Fibroblast of lung (primary cell): ENCODE measurements at places on chromosomes 7 and 10. TPM values are rescaled to one million over a fixed set of nuclear protein-coding genes. Genes with fewer than 3 reads are reported as not detected.

TAS2R4 gene
- 1.5 TPM in 2 replicates for total RNA-seq

FAM221A gene
- 3.3 and 5.1 TPM in 2 replicates for total RNA-seq

SPDYE6 gene
- not detected in 2 replicates for total RNA-seq

OPN1SW gene
- not detected in 2 replicates for total RNA-seq

TIMM23 gene
- total RNA-seq: 55.0 and 58.8 TPM in 2 replicates

PDK4 gene
- 2.8 and 3.1 TPM in 2 replicates for total RNA-seq

SPDYE1 gene
- total RNA-seq: under 0.01 TPM in 1 of 2 replicates, not detected in the other

HTR7 gene
- total RNA-seq: 0.77 and 0.83 TPM in 2 replicates

HPS6 gene
- total RNA-seq: 28.5 and 30.1 TPM in 2 replicates

DNA sequence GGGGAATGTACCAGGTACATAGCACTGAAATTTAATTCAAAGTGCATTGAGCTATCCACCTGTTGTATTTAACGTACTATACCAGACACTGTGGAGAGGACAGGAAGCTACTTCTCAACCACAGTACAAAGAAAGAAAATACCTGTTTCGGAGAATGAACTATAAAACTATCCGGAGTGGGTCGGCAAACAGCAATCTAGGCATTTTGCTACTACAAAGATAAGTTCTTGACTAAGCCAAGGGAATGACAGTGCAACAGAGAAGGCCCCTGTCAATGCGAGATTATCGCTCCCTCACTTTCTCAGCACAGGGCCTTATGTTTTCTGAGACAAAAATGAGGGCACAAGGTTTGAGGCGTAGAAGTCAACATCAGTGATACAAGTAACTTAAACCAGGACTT is 27.4 kb downstream of the SFMBT2 start:
- no peaks in the 10 kb centered on the region for H3K27me3 ChIP-seq
- no peak overlapping the region for H3K4me3 ChIP-seq
- H3K27ac ChIP-seq: no peak overlapping the region
- no peaks in the 10 kb centered on the region for H3K4me1 ChIP-seq

DNA sequence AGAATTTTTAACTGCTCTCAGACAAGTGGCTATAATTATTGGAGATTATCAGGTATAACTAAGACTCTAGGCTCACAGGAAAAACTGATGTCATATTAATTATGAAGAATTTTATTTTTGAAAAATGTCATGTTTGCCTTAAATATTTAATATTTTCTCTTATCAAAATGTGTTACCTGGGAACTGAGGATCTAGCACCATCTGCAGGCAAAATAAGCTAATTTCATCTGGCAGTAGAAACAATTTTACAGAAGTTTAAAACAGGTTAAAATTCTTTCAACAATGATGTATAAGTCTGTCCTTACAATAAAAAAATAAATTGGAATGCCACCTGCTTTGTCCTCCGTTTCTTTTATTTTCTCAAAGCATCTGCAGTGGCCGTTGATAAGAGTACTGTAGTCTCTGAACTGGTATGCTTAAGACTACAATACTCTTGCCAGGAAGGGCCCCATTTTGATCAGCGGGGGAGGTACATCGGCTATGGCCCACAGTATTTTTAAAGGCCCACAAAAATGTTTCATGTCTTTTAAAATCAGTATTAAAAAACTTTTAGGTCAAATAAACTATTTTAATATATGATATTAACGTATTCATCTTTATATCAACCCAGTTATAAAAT is 81.3 kb downstream of the VWDE start:
- no peaks in the 10 kb centered on the region for H3K4me1 ChIP-seq
- no peaks in the 10 kb centered on the region for H3K36me3 ChIP-seq
- no peaks in the 10 kb centered on the region for H3K27me3 ChIP-seq
- H3K4me3 ChIP-seq: no peak overlapping the region

GRCh38 chr10:71766717-71767419 is 6.5 kb downstream of the VSIR start:
- peak overlapping the region; percentile 74 for H3K27ac ChIP-seq
- peak; percentile 92 for DNase-seq
- H3K4me3 ChIP-seq: no peak overlapping the region
- no peaks in the 10 kb centered on the region for H3K27me3 ChIP-seq

DNA sequence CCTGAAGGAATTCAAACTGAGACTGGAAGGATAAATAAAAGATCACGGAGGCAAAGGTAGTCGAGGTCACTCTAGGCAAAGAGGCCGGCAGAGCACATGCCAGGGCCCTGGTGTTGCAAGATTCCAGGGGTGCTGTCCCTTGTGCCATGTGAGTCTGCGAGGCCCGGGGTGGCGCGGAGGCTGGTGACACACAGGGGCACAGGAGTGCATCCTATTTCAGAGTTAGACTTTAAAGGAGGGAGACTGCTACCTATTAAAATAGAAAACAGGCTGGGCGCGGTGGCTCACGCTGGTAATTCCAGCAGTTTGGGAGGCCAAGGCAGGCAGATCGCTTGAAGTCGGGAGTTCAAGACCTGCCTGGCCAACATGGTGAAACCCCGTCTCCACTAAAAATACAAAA is 12.6 kb downstream of the BEND7 start:
- no peak for DNase-seq
- H3K27ac ChIP-seq: no peak overlapping the region
- H3K4me3 ChIP-seq: no peak overlapping the region
- H3K4me1 ChIP-seq: no peaks in the 10 kb centered on the region
- no peaks in the 10 kb centered on the region for H3K36me3 ChIP-seq

- H3K4me1 ChIP-seq: peaks cover 11% of the 10 kb centered on the region
- peak; percentile 47 for DNase-seq
- H3K4me3 ChIP-seq: no peak overlapping the region
- no peaks in the 10 kb centered on the region for H3K36me3 ChIP-seq
- no peak overlapping the region for H3K27ac ChIP-seq
- H3K27me3 ChIP-seq: no peaks in the 10 kb centered on the region
These were observed 170.9 kb upstream of the INHBA start for GRCh38 chr7:41873741-41874140.

DNA sequence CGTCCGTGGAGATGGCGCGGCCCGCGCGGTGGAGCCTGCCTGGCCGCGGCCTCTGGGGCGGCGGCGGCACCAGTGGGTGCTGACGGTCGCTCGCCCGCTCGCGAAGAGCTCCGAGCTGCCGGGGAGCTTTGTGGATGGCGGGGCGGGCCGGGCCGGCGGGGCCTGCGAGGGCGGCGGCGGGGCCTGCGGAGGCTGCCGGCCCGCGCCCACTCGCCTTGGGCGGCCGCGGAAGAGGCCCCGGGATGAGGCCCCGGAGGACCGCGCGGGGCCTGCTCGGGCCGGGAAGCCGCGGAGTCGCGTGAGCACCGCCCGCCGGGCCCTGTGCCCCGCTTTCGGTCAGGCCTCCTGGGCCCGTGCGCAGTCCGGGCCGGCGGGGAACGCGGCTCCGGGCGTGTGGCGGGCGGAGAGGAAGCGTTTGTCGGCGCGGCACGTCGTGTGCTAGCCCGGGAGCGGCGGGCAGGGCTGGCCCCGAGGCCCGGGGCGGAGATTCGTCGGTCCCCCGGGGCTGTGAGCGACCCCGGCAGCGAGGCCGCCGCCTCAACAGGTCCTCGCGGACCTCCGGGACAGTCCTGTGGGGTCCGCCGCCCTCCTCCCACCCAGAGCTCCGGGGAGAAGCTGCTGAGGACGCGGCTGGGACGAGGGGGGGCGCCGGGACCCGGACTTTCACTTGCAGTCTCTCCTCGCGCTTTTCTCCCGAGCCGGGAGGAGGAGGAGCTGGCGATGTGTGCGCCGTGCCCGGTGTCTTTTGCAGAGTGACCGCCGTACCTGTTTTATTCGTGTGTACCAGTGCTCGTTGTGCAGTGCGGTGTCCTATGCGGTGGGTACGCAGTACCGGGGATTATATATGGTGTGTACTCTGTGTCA is 578 bp downstream of the ZMYND11 start:
- peak overlapping the region; percentile 92 for H3K27ac ChIP-seq
- peaks cover 21% of the 10 kb centered on the region for H3K4me1 ChIP-seq
- H3K4me3 ChIP-seq: peak overlapping the region; percentile 92
- no peaks in the 10 kb centered on the region for H3K27me3 ChIP-seq
- peak; percentile 63 for DNase-seq

DNA sequence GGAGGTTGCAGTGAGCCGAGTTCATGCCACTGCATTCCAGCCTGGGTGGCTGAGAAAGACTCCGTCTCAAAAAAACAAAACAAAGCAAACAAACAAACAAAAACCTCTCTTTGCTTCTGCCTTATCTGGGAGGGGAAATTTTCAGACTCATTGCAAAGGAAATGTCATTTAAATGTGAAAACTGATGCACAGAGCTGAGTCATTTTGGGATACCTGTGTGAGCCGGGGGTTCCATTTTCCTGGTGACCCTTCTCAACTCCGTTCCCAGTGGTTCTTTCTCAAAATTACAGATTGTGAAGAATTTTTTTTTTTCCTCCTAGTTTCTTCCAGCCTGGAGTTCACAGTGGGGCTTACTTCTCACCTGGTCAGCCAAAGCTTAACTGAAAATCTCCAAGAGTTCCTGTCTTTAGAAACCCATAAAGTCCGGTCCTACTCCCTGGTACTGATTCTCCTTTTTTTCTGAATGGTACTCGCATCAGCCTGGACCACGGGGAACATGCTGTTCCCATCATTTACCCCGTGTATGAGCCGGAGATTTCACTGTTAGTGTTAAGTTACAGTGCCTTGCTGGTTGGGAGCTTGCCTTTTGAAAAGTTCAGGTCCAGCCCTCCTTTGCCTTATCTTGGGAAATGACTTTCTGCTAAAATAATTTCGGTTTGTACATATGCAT is 56.9 kb downstream of the RBM20 start:
- no peak for DNase-seq
- H3K4me3 ChIP-seq: no peak overlapping the region
- H3K36me3 ChIP-seq: no peaks in the 10 kb centered on the region
- peaks cover 2% of the 10 kb centered on the region for H3K27me3 ChIP-seq

DNA sequence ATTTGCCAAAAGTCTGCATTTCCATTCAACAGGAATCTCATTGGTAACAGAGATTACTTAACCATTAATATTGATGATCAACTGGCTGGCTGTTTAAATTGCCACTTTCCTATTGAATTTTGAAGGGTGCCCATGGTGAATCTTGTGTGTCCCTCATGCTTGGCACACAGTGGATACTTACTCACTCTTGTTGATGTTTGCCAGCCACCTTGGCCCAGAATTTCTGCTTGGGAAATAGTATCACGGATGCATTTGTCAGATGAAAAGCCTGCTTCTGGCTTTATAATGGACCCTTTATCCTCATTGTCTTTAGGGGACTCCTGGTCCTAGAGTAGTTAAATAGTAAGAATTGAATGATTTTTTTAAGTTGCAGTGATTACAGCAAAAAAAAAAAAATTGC is 52.0 kb downstream of the MMRN2 start:
- H3K27me3 ChIP-seq: no peaks in the 10 kb centered on the region
- no peak overlapping the region for H3K4me3 ChIP-seq
- peaks cover 2% of the 10 kb centered on the region for H3K36me3 ChIP-seq
- H3K4me1 ChIP-seq: no peaks in the 10 kb centered on the region
- no peak overlapping the region for H3K27ac ChIP-seq

- no peak overlapping the region for H3K4me3 ChIP-seq
- H3K27me3 ChIP-seq: no peaks in the 10 kb centered on the region
- DNase-seq: peak; percentile 59
These were observed 36.1 kb downstream of the LRRN3 start for GRCh38 chr7:111126987-111127386.

DNA sequence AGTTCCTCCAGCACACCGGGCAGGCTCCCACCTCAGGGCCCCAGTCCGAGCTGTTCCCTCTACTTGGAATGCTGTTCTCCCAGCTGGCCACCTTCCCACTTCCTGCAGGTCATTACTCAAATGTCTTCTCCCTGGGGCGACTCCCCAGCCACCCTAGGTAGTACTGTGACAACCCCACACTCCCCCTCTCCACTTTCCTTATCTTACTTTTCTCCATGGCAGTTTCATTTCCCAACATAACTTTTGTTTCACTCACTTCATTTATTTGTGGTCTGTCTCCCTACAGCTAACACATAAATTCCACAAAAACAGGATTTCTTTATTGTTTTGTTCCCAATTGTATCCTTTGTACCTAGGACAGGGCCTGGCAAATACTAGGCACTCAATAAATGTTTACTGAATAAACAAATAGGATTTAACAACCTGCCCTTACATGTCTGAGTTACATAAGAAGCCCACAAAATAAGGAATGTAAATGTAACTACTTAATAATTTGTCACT is 76.5 kb downstream of the JAZF1 start:
- H3K36me3 ChIP-seq: no peaks in the 10 kb centered on the region
- DNase-seq: peak; percentile 40
- no peak overlapping the region for H3K27ac ChIP-seq
